Activated CD4-positive, alpha-beta memory T cell treated with anti-CD3 and anti-CD28 coated beads for 36 hours (primary cell): ENCODE measurements at places on chromosomes 5 and 9.

DNA sequence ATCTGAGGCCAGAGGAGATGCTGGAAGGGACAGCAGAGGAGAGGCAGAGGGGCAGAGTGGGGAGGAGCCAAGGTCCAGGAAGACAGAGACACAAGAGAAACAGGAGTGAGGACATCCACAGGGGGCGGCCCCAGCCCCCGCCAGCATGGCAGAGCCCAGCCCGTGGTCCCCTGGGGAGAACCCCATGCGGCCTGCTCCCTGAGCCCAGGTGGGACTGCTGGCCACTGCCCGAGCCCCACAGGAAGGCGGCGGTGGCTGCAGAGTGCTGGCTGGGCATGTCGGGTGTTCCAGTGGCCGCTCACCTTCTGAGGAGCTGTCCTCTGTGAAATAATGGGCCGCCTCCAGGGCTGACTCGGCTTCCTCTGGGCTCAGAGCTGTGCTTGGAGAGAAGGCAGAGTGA, 8.9 kb upstream of the MRNIP start:
- DNase-seq = no peak

DNA sequence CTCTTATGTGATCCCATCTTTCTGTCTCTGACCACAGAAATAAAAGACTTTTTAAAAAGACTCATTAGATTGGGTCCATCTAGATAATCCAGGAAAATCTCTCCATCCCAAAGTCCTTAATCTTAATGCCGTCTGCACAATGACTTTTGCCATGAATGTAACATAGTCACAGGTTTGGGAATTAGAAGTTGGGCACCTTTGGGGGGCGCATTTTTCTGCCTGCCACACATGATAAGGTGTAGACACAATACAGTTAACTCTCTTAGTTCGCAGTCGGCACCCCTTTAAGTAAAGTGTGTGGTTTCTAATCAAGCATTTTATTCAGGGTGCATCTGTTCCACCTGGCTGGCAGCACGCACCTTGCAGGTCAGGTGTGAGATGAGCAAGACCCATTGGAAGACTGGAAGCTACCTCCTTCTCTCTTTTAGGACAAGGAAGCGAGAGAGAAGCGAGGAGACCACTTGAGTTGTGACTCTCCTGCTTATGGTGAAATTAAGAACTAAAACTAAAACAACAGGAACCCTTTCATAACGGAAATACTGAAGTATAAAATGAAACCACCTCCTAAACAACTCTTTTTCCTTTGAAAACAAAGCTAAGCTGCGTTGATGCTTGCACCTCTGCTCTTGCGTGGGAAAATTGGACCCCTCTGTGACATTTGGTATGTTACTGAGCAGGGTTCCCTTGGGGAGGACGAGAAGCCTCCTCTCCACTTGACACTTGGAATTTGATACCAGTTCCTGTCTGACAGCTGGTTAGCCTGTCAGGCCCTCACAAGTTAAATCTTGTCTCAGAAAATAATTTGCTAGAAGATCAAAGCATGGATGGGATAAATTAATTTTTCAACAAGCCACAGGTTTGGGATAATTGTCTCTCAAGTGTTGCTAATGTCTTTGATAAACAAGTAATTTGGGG, 304.6 kb upstream of the DMRT1 start:
- DNase-seq = no peak

GRCh38 chr5:130476325-130476724, 572.1 kb downstream of the CHSY3 start:
- DNase-seq = no peak

DNA sequence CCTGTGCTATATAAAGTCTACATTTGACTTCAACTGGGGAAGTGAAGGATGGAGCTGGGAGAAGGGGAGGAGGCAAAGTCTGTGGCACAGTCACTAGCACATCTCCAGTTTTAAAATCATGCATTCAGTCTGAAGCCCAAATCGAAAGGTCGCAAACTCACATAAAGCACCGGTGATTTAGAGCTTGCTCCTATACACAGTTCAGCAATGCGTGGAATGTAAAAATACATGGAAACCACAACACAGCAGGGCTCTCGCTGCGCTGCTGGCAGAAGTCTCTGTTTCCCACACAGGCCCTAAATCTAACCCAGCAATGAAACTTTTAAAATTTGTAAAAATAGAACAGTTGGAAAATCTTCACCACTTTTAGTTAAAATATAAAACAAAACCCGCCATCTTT, 68.2 kb downstream of the EBF1 start:
- DNase-seq = no peak

GRCh38 chr9:130872912-130873503, 23.6 kb downstream of the QRFP start:
- DNase-seq = no peak

DNA sequence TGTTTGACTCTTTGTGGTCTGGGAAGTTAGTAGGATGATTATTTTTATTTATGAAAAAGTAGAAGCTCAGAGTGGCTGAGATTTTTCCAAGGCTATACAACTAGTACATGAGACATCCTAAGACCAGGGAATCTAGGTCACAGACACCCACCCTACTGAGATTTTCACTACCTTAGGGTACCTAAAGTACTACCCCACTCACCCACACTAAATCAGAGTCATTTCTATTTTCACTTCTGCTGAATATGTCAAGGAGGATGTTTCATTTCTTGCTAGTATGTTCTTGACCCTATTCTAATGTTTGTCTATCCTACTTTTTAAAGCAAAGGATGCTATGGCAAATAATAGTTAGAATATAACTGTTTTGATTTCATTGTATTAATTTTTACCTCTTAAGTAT, 206.0 kb downstream of the ATP10B start:
- DNase-seq = no peak

GRCh38 chr9:131640438-131641137, 95.3 kb downstream of the PRRT1B start:
- DNase-seq = no peak

DNA sequence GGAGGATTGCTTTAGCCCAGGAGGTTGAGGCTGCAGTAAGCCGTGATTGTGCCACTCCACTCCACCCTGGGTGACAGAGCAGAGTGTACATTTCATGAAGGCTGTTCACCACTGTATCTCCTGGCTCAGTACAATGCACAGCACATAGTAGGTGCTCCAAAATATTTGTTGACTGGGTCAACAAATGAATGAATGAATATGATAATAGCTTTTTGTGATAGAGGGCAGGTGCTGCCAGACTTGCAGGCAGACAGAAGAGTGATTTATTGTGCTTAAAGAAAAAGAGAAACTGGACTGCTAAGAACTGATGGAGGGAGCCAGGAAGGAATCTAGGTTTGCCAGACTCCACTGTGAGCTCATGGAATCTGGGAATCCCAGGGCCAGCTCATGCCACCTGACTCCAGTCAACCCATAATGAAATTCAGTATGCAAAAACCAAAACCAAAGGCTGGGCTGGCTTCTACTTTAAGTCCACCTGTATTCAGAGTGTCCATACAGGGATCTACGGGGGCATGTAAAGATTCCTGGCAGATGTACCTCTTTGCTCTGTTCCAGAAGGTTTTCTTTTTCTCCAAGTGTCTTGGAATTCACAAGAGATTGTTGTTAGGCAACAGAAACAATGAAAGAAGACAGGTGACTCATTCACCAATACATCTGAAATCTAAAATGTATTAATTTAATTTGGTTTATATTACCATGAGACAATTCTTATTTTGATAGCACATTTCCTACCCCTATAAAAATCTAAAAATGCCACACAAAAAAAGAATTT, 15.5 kb upstream of the CTNNA1 start:
- no peak for DNase-seq

GRCh38 chr9:18606281-18606680, 132.3 kb downstream of the ADAMTSL1 start:
- no peak for DNase-seq

- no peak for DNase-seq
Measured at GRCh38 chr9:95107976-95108375, 209.5 kb downstream of the FANCC start.

- no peak for DNase-seq
Measured at GRCh38 chr5:80146046-80146445, 109.8 kb downstream of the SERINC5 start.
